Caco-2 (cell line): ENCODE measurements at places on chromosomes 3 and 15. TPM values are rescaled to one million over a fixed set of nuclear protein-coding genes. Genes with fewer than 3 reads are reported as not detected.

CLRN1 gene
- total RNA-seq: not detected in 2 replicates

PROK2 gene
- not detected in 2 replicates for total RNA-seq

PRTG gene
- 39.1 and 40.2 TPM in 2 replicates for total RNA-seq

SOX14 gene
- not detected in 2 replicates for total RNA-seq

SEC22C gene
- 33.4 and 36.4 TPM in 2 replicates for total RNA-seq

MYRIP gene
- total RNA-seq: 0.59 and 0.77 TPM in 2 replicates

NDUFAF3 gene
- 65.9 and 68.7 TPM in 2 replicates for total RNA-seq

DAZL gene
- not detected in 2 replicates for total RNA-seq

ADAMTS9 gene
- total RNA-seq: 4.0 and 5.5 TPM in 2 replicates

SEMA3F gene
- total RNA-seq: 11.3 and 16.5 TPM in 2 replicates

SLC22A14 gene
- 0.14 and 0.23 TPM in 2 replicates for total RNA-seq

C3orf22 gene
- total RNA-seq: not detected in 2 replicates

HYPK gene
- 17.9 and 20.4 TPM in 2 replicates for total RNA-seq

PATL2 gene
- total RNA-seq: 0.32 TPM in 1 of 2 replicates, not detected in the other
